CD8-positive, alpha-beta memory T cell (primary cell): ENCODE measurements at places on chromosomes 7 and 10. TPM values are rescaled to one million over a fixed set of nuclear protein-coding genes. Genes with fewer than 3 reads are reported as not detected.

CPA4 gene
- total RNA-seq, result not detected

AKR1D1 gene
- total RNA-seq, result not detected

LIPF gene
- total RNA-seq, result not detected

- DNase-seq, result no peak
These were observed 5.7 kb downstream of the RARRES2 start for GRCh38 chr7:150335774-150336112.

DNA sequence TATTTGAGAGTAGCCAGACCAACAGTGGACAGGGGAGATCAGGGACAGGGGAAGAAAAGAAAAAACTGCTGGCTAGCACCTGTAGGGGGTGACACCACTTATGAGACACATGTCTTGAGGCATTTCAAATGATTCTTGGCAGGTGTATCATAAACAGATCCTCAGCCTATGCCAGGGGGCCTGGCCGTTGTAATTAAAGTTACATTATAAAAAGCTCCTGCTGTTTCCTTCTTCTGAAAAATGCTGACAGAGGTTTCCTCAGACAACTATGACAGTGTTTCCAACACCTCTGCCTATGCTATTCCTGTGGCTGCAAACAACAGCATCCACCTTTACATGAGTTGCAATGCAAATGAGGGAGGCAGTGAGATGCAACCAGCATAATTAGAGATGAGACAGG, 281.0 kb upstream of the PTER start:
- no peak for DNase-seq
